CD4-positive, alpha-beta T cell treated with Interleukin-17A for 1 hour (primary cell): ENCODE measurements at places on chromosomes 3 and 15.
A peak's percentile ranks its signal among the peaks of the same experiment; 100 is the strongest.

- DNase-seq: no peak
Observed at GRCh38 chr3:9102240-9102981, 139.1 kb upstream of the RAD18 start.

- no peak for DNase-seq
Observed at GRCh38 chr3:126304291-126304690, 52.9 kb downstream of the KLF15 start.

DNA sequence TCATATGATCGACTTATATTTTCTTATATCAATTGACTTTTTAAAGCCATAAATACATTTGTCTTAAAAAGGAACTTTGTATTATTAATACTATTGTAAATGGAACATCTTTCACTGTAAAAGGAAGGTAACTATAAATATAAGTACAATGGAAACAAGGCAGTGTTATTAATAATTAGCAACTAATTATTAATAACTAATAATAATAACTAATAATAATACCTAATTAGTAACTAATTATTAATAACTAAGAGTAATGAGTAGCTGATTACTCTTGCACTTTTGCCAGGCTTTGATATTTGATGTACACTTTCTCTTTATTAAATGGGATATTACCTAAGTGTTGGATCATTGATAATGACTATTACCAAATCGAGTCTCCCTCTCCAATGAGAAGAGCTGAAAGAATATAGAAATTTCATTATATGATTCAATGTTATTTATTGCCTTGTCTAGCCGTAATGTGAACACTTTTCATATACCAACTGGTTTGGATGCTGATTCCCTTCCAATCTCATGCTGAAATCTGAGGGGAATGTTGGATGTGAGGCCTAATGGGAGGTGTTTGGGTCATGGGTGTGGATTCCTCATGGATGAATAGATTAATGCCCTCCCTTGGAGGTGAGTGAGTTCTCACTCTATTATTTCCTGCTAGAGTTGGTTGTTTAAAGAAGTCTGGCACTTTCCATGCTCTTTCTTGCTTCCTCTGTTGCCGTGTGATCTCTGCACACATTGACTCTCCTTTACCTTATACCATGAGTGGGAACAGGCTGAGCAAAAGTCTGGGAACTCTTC, 202.1 kb upstream of the ZBTB20 start:
- no peak for DNase-seq

GRCh38 chr3:138317687-138318086, 12.0 kb downstream of the NME9 start:
- no peak for DNase-seq

DNA sequence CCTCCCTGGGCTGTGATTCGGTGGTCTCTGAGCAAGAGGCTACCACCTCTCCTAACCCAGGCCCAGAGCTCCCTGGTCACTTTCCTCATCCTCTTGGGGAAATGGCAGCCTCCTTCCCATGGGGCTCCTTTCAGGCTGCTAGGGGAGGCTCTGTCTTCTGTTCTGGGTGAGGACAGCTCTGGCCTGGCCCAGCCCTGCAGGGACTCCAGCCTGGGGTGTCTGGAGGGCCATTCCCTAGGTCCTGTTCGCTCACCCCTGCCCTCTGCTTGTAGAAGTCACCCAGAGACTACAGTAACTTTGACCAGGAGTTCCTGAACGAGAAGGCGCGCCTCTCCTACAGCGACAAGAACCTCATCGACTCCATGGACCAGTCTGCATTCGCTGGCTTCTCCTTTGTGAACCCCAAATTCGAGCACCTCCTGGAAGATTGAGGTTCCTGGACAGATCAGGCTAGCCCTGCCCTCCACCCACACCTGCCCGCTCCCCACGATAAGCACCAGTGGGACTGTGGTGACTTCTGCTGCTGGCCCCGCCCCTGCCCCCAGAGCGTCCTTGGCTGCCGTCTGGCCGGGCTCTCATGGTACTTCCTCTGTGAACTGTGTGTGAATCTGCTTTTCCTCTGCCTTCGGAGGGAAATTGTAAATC, 30.9 kb downstream of the PRKCD start:
- no peak for DNase-seq

GRCh38 chr15:98113327-98113726, 152.8 kb downstream of the ARRDC4 start:
- no peak for DNase-seq

- no peak for DNase-seq
Observed at GRCh38 chr3:8607234-8608040, 37.2 kb downstream of the SSUH2 start.

DNA sequence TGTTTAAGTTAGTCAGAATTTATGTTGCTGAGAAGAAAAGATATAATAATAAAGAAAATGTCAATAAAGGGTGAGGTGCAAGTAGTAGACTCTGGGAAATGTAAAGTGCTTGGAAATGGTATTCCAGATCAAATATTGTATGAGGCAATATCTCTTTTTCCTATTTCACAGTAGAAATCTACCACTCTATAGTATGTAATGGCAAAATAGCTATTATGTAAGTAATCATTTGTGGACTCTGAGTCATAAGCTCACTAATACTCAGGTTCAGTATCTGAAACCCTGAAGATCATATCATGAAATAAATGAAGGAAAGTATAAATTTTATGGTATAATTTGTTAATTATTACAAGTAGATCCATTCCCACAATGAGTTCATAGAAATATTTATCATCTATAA, 322.1 kb downstream of the PYDC2 start:
- DNase-seq: no peak

- no peak for DNase-seq
Observed at GRCh38 chr3:120908030-120908794, at the start of gene STXBP5L. TSS of gene STXBP5L (plus strand) at chr3:120908205. CDS start at chr3:120909579, 1,374 bp downstream.

- DNase-seq: no peak
Observed at GRCh38 chr15:86267892-86268291, 188.2 kb downstream of the AGBL1 start.

GRCh38 chr3:57098418-57099310, 38.2 kb downstream of the SPATA12 start:
- DNase-seq: no peak

DNA sequence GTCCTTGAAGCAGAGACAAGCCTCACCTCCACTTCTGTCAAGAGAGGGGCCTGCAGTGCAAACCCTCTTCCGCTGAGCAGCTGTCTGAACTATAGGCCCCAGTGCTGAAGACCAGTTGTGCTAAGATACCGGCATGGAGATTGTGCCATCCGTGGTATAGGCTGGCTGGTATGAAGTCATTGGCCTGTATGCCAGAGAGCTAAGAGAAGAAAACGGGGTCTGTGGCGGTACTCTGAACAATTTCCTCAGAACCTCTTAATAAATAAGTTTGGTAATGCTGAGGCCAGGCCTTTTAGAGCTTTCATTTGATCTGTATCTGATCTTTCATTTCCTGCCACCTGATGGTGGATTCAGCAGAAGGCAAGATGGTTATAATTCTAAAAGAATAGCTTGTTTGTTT, 123.0 kb downstream of the LRIG1 start:
- peak; percentile 45 for DNase-seq

- DNase-seq: no peak
Observed at GRCh38 chr15:67026610-67026967, 38.8 kb upstream of the SMAD3 start.

- no peak for DNase-seq
Observed at GRCh38 chr15:82790321-82790720, 15.5 kb downstream of the FSD2 start.

DNA sequence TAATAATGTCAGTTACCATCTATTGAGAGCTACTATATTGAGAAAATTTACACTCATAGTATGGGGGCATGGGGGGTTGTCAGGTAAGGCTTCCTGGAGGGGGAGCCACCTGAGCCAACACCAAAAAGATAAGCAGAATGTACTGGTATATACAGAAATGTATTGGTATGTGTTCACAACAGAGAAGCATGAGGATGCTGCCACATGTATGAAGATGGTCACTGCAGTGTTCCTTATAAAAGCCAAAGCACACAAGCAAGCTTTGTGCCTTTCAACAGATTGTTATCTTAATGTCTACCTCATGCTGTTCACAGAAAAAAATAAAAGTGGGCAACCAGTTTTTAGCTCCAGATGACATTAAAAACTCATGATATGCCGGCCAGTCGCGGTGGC, 149.0 kb downstream of the MAGI1 start:
- DNase-seq: no peak

- DNase-seq: no peak
Observed at GRCh38 chr3:50378757-50379156, 19.4 kb upstream of the TMEM115 start.

DNA sequence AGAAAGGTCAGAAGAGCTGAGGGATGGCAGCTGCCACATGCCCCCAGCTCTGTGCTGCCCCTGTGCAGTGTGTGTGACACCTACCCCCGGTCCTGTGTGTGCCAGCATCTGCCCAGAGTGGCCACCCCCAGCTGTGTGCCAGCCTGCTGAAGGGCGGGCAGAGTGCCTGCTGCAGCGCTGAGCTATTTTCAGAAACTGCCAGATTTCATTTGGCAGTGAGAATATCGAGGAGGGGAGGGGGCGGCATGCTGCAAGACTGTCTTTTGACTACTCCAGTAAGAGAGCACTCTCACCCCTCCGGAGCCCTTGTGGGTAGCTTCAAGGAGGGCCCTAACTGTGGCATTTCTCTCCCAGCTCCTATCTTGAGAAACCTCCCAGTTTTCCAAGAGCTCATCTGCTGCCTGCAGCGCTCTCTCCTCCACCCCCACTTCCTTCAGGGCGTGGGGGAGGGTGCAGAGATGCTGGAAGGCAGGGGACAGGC, 25.2 kb upstream of the DOCK3 start:
- no peak for DNase-seq

DNA sequence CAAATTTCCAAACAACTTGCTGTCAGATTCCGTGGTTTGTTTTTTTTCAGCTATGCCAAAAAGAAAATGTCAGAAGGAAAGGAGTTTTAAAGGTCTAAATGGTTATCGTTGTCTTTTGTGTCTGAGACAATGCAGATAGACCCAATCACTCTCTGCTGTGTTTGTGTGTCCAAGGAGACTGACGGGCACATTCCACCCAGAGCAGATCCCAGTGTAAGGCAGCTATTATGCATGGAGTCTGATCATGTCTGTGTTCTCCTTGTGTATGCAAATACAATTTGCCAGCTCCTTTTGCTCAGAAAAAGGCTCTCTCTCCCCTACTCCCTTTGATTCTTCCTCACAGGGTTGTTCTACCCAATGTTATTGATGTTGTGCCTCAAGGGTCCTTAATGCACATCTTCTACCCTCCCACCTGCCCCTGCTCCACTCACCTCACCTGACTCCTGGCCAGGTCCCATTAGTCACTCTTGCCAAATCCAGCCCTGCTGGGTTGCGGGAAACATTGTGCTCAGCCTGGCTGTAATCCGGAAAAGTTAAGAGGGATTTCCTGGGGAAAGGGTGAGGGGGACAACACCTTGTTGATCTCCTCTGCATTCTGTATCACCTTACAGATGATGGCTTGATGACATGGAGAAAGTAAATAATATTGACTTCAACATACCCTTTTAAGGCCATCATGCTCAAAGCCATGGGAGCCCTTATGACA, 61.0 kb downstream of the OTOL1 start:
- no peak for DNase-seq

DNA sequence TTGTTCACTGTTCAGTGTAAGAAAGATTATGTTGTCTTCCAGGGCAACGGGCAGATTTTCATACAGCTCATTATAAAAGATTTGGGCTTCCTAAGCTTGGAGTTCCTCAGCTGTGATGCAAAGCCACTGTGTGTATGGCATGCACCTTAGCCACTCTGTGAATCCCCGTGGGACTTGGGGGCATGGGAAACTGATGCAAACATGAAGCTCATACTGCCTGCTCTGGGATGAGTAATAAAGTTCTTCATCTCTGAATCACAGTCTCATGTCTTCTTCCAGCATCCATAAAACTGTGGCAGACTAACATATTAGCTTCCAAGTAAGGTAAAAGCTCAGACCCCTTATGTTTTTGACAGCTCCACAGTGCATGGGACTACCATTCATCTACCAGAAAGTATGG, 154.3 kb upstream of the RORA start:
- DNase-seq: no peak

DNA sequence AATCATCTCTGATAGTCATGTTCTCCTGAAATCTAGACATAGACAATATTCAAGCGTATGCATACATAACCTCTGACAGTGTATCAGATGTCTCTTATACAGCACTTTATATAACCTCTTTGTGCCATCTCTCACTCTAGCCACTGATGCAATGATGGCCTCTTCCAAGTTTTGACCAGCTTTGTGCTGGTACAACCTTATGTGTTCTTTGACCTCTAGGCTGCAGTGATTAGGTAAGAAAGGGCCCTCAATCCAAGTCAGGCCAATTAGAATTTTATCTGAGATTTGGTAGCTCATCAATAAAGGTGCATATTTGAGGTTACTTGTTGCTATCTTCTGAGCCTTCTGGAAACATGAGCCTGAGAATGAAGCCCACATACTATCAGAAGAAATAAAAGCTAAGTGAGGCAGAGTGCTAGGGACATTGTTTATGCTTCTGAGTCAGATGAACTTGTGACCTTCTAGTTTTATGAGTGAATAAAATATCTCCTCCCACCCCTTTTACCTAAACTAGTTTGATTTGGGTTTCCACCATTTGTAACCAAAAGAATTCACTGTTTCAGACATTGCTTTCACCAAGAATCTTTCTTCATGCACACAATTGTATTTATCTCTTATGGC, 283.2 kb upstream of the SUCLG2 start:
- DNase-seq: no peak

DNA sequence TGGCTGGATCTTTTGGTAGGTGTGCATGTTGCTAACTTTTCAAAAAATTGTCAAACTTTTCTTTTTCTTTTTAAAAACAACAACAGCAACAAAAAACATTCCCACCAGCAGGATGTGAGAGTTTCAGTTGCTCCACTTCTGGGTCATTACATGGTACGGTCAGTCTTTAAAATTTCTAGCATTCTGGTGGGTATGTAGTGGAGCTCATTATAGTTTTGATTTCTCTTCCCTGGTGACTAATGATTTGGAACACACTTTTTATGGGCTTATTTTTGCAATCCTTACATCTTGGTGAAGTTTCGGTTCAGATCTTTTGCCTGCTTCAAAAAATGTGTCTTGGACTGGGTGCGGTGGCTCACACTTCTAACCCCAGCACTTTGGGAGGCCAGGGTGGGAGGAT, 19.3 kb downstream of the ATP1B3 start:
- DNase-seq: no peak

DNA sequence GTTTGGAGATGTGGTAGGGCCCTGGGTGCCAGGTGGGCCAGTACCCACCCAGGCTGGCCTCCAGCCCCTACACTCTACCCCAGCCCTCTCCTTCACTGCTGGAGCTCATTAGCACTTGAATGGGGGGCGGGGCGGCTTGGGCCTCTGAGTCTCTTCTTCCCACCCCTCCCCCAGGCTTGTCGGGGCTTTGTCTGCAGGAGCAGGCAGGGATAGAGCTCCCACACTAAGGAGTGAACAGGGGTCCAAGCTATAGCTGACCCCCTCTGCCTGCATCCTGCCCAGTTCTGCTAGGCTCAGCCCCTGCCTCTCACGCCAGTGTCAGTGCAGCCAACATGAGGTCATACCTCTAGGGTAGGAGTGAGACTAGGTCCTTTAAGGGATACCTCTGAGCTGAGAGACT, 5.2 kb downstream of the GNAI2 start:
- DNase-seq: no peak

GRCh38 chr3:101940521-101941317, 91.4 kb downstream of the NFKBIZ start:
- peak; percentile 31 for DNase-seq

GRCh38 chr15:61483599-61483998, 254.5 kb upstream of the RORA start:
- no peak for DNase-seq

- DNase-seq: no peak
Observed at GRCh38 chr15:40936234-40936708, 7.1 kb downstream of the DLL4 start.
